Sigmoid colon (tissue), 7 donors: ENCODE measurements at places on chromosomes 4 and X.

DNA sequence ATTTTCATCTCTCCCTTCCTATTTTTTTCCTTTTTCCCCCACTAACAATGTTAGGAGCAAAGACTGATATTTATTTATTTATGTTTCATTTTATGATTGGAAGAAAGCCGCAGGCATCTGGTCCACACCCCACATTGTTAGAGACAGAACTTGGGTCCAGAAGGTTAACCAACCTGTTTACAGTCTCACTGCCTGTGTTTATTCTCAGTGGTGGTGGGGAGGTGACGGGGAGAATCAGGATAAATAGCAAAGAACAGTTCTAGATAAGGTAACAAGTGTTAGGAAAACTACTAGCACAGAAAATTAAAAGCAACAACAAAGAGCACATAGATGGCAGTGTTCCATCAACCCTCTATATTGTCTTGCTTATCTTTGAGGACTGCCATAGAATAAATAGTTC lies 301.7 kb upstream of the DIPK2B start:
- no peak for DNase-seq

- no peak for DNase-seq
These were observed 521.4 kb downstream of the RPA4 start for GRCh38 chrX:97405031-97405660.

GRCh38 chr4:80213117-80213815 lies 16.0 kb downstream of the PRDM8 start:
- no peak for DNase-seq

DNA sequence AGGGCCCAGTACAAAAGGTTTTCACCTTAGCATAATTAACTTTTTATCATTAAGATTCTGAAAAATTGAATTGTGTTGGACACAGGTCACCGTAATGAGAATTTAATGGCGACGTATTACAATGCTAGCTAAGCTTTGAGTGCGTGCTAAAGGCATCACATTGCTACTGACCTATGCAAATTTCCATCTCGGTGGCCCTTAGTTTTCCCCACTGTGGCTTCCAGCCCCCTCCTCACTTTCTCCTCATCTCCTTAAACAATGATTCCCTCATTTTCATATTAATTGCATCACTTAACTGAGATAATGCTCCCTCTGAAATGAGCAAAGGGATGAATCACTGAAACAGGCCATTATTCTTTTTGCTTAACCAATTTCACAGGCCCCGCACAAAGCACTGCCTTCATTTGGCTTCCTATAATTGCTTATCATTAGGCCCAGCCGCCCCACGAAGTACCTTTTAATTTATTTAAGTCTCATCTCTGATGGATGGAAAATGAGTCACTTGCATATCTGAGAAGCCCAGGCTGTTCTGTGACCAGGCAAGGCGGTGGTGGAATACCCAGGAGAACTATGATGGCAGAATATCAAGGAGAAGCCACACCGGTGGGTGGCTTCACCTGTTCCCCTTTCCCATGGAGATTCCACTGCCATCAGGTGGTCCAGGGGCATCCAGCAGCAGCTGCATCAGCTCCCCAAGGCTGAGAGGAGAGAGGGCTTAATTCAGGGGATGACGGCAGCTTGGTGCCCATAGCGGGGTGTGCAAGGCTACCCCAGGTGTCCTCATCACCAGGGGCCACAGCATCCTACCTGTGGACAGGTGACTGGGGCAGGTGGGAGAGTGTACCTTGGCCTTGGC lies 223.8 kb upstream of the BOD1L1 start:
- DNase-seq, result no peak

GRCh38 chr4:181509073-181509472 lies 734.1 kb upstream of the TENM3 start:
- no peak for DNase-seq

GRCh38 chr4:25760518-25761157 lies 102.2 kb downstream of the SEL1L3 start:
- no peak for DNase-seq

GRCh38 chr4:47374477-47374876 lies 89.0 kb downstream of the COMMD8 start:
- no peak for DNase-seq

GRCh38 chr4:27770895-27771294 lies 910.3 kb downstream of the STIM2 start:
- no peak for DNase-seq

DNA sequence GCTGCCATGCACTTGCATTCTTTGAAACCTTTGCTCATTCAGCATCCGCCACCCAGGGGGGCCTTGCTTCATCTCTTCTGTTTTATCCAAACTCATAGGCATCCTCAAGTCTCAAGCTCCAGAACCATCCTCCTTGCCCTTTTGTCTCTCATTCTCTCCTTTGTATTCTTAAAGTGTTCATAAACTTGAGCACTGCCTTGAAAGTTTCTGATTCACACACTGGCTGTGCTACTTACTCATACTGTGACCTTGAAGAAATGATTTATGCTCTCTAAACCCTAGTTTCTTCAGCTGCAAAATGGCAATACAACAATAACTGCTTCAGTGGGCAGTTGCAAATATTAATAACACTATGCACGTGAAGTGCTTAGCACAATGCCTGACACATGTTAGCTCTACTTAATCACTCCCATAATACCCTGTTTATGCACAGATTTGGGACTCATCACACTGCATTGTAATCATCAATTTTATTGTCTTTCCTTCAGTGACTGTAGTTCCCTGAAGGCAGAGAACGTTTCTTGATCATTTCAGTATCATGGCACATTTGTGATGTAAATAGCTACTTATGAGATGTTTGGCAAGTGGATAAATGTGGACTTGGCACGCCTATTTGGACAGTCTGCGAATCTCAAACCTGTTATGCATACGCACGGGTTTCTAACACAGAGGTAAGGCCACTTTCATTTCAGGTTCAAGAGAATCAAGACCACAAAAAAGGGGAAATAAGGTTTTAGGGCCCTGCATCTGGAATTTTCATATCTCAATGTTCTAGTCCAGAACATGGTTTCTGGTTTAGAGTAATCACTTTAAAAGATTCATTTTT lies 291.0 kb downstream of the LDB2 start:
- DNase-seq, result no peak

- no peak for DNase-seq
These were observed 167.0 kb downstream of the SMIM20 start for GRCh38 chr4:26080870-26081628.

DNA sequence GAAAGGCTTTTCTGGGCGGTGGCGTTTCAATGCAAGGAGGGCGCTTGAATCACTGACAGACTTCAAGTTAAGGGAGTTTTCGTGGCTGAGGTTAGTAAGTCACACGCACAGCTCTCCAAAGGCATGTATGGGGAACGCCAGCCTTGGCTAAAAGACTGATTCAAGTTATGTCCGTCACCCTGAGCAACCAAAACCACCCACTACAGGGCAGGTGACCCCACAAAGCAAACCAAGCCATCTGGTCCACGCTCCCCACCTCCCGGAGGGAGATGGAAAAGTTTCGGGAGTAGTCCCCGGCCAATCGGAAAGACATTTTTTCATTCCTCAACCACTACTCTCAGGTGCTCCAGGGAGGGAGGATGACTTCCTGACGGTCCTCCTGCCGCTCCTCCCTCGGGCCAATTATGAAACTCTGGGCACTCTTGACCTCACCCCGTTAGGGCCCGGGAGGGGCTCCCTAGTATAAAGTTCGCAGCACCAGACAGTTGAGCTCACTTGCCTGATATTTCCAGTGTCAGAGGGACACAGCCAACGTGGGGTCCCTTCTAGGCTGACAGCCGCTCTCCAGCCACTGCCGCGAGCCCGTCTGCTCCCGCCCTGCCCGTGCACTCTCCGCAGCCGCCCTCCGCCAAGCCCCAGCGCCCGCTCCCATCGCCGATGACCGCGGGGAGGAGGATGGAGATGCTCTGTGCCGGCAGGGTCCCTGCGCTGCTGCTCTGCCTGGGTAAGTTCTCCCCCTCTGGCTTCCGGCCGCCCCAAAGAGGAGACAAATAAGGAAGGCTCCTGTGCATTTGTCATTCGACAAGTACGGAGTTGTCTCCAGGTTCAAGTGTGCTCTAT lies at the start of gene EREG:
Gene EREG (plus strand): TSS at position 494 of the 840 bp plus-strand sequence. CDS start 164 bp downstream, at position 658.
- peak; percentile 65 for DNase-seq

DNA sequence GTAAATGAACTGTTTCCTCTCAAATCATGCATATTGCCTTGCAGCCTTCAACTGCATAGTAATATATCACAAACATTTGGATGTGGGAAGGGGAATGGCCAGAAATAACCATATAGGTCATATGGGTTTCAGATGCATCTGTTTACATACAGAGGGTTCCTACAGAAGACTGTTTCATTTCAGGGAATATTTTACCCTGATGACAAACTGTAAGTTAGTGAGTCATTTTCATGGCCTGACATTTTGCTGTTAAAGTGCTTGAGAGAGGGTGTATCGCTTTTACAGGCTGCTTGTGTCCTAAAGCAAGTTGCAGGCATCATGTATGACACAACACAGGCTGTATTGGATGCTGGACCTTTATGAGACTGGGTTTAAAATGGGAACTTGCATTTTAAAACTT lies 25.5 kb upstream of the AMOT start:
- DNase-seq, result no peak

DNA sequence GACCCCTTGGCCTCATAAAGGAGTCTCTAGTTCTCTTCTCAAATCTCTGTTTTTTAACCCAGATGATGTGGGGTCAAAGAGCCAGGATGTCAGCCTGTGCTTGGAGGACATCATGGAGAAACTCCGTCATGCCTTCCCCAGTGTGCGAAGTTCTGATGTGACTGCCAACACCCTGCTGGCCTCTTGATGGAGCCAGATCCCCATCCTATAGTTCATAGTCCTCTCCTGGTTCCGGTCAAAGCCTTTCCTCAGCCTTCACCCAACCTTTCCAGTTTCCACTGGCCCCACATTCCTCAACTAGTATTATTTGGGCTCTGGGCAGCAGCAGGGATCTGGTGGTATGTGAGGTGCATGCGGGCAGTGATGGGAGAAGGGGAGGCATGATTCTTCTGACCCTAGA lies 30.7 kb downstream of the TAF7L start:
- no peak for DNase-seq

GRCh38 chr4:82501154-82501442 lies 60.7 kb downstream of the TMEM150C start:
- DNase-seq, result no peak

DNA sequence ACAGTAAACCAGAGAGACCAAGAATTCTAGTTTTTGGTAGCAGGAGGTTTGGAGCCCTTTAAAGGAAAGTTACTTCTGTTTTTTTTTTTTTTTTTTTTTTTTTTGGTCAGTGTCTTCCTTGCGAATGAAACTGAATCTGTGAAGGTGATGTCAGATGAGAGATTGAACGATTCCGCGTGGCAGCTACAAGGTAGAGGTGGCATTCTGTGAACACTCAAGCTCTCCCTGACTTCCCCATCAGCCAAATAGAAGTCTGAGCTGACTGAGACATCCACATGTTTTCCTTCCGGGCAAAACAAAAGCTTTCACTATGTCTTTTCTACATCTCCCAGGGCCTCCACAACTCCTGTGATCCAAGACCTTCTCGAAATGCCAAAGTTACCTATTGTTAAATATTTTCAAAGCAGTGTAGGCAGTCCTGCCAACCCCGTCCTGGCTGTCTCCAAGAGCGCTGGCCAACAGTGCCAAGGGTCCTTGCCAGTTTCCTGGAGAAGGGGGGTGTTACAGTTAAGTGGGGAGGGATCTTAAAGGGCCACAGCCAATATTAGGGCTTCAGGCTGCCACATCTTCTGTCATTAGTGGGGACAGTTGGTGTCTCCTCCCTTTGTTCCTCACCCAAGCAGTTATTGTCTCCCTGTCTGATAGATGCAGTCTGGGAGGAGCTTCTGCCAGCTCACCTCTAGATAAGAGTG lies 102.9 kb upstream of the SLC34A2 start:
- no peak for DNase-seq

GRCh38 chrX:49840679-49841078 lies 11.6 kb downstream of the PAGE4 start:
- no peak for DNase-seq

- DNase-seq, result no peak
These were observed 7.5 kb downstream of the IL13RA1 start for GRCh38 chrX:118734909-118735308.

- no peak for DNase-seq
These were observed 62.3 kb upstream of the TLL1 start for GRCh38 chr4:165810726-165811125.

DNA sequence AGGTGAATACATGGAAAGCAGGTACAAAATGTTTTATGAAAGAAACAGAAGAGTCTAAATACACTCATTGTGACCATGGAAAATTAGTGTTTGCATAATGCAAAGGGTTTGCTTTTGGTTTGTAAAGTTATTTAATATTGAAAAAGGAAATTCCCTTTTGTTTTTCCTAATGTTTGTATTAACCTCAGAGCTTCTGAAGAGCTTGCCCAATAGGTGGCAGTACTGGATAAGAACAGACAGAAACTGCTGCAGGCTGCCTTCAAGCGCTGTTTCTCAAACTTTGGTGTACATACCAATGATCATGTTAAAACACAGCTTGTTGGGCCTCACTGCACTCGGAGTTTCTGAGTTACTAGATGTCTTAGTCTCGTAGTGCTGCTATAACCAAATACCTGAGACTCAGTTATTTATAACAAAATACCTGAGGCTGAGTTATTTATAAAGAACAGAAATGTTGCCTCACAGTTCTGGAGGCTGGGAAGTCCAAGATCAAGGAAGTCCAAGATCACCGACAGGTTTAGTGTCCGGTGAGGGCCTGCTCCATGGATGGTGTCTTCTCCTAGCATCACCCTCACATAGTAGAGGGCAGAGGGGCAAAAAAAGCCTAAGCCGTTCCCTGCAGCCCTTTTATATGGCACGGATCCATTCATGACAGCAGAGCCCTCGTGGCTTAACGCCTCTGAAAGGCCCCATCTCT lies 54.2 kb downstream of the SUPT20HL2 start:
- DNase-seq, result peak; percentile 74

DNA sequence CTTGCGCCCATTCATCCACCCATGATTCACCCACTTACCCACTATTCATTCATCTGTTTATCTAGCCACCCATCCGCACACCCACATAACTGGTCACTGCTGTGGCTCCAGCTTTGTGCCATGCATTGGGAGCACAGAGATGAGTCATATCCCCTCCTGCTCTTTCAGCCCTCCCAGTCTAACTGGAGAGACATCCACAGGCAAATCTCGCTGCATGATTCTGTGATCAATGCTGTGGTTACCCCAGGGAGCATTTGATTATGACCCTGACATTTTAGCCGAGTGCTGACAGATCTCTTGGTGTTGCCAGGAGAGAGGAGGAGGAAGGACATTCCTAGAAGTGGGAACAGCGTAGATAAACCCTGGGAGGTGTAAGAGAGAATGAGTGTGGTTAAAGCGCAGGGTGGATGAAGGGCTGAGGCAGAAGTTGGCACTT lies 10.4 kb upstream of the PORCN start:
- no peak for DNase-seq

DNA sequence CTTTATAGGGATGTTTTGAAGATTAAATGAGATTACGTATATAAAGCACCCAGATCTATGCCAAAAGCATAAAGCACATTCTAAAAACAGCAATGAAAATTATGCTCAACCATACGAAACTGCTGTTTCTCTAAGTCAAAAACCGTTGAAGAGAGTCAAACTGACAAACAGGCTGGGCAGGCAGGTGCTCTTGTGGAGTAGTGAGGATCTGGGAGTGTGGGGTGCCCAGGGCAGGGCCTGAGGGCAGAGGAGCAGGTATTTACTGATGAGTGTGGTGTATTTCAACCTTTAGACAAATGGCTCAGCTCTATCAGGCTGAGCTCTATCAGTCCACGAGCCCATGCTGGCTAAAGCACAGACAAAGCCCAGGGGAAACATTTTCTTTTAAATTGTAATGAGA lies 40.4 kb downstream of the RELL1 start:
- DNase-seq, result no peak

- DNase-seq, result no peak
These were observed 344.7 kb downstream of the GALNTL6 start for GRCh38 chr4:172157946-172158345.

- no peak for DNase-seq
These were observed 34.0 kb upstream of the GNPDA2 start for GRCh38 chr4:44760142-44760898.
